ENCODE measurements at places on chromosomes 4 and X. TPM values are rescaled to one million over a fixed set of nuclear protein-coding genes. Genes with fewer than 3 reads are reported as not detected.

GRCh38 chr4:182764642-182765041, 152.5 kb downstream of the DCTD start:
- H3K27ac ChIP-seq = no peak overlapping the region
- H3K4me1 ChIP-seq = no peaks in the 10 kb centered on the region
- no peaks in the 10 kb centered on the region for H3K36me3 ChIP-seq
- no peak overlapping the region for H3K4me3 ChIP-seq
- H3K27me3 ChIP-seq = no peaks in the 10 kb centered on the region

- no peak for DNase-seq
- no peaks in the 10 kb centered on the region for H3K36me3 ChIP-seq
- no peak overlapping the region for H3K27ac ChIP-seq
- no peaks in the 10 kb centered on the region for H3K27me3 ChIP-seq
- no peak overlapping the region for H3K4me3 ChIP-seq
- no peaks in the 10 kb centered on the region for H3K4me1 ChIP-seq
Observed at GRCh38 chr4:42678512-42678911, 21.6 kb upstream of the ATP8A1 start.

GRCh38 chrX:10579112-10580011, 41.0 kb downstream of the MID1 start:
- H3K4me1 ChIP-seq = no peaks in the 10 kb centered on the region
- no peaks in the 10 kb centered on the region for H3K36me3 ChIP-seq
- no peaks in the 10 kb centered on the region for H3K27me3 ChIP-seq
- H3K4me3 ChIP-seq = no peak overlapping the region
- DNase-seq = no peak

- DNase-seq = no peak
- H3K27me3 ChIP-seq = no peaks in the 10 kb centered on the region
- H3K36me3 ChIP-seq = no peaks in the 10 kb centered on the region
- no peaks in the 10 kb centered on the region for H3K4me1 ChIP-seq
- H3K27ac ChIP-seq = no peak overlapping the region
Observed at GRCh38 chrX:18578546-18578945, 93.4 kb downstream of the RS1 start.

DNA sequence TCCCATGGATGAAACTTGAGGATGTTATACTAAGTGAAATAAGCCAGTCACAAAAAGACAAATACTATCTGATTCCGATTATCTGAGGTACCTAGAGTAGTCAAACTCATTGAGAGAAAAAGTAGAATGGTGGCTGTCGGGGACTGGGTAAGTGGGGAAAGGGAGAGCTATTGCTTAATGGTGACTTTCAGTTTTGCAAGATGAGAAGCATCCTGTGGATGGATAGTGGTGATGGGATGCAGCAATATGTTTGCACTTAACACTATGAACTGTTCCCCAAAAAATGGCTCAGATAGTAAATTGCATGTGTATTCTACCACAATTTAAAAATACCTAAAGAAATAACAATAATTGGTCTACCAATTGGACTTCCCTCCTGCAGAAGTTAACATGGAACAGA, 181.5 kb downstream of the SHROOM3 start:
- H3K27me3 ChIP-seq = no peaks in the 10 kb centered on the region
- H3K27ac ChIP-seq = no peak overlapping the region
- no peak for DNase-seq
- H3K36me3 ChIP-seq = no peaks in the 10 kb centered on the region
- H3K4me1 ChIP-seq = no peaks in the 10 kb centered on the region

- H3K27me3 ChIP-seq = no peaks in the 10 kb centered on the region
- no peak overlapping the region for H3K4me3 ChIP-seq
- no peaks in the 10 kb centered on the region for H3K36me3 ChIP-seq
- no peak for DNase-seq
- H3K27ac ChIP-seq = no peak overlapping the region
- H3K4me1 ChIP-seq = no peaks in the 10 kb centered on the region
Observed at GRCh38 chr4:152571770-152572169, 35.9 kb upstream of the FBXW7 start.

- H3K36me3 ChIP-seq = peaks cover 62% of the 10 kb centered on the region
- H3K27me3 ChIP-seq = no peaks in the 10 kb centered on the region
- no peak overlapping the region for H3K4me3 ChIP-seq
- H3K27ac ChIP-seq = no peak overlapping the region
- H3K4me1 ChIP-seq = peaks cover 2% of the 10 kb centered on the region
Observed at GRCh38 chr4:513327-513726, 14.3 kb downstream of the PIGG start.

The ARL13A gene
- total RNA-seq = not detected

The PDE6B gene
- total RNA-seq = 22.5 TPM

The MND1 gene
- 32.7 TPM for total RNA-seq

Data from thymus (tissue), 14 donors.